ENCODE measurements at places on chromosomes 3 and 15. TPM values are rescaled to one million over a fixed set of nuclear protein-coding genes. Genes with fewer than 3 reads are reported as not detected.

The GOLGA6C gene
- not detected for polyA plus RNA-seq

The CA12 gene
- polyA plus RNA-seq = 0.08 TPM

The C15orf39 gene
- 6.1 TPM for polyA plus RNA-seq

The SLC24A5 gene
- polyA plus RNA-seq = not detected

The CXCR6 gene
- polyA plus RNA-seq = 70.8 TPM
